ENCODE measurements at places on chromosomes 5 and 9.

GRCh38 chr5:131266370-131267060, 2.7 kb downstream of the CDC42SE2 start:
- no peak for DNase-seq

GRCh38 chr5:166992874-166993722, 1298.3 kb upstream of the WWC1 start:
- DNase-seq, result no peak

- no peak for DNase-seq
Observed at GRCh38 chr5:172973931-172974330, 9.6 kb upstream of the ATP6V0E1 start.

DNA sequence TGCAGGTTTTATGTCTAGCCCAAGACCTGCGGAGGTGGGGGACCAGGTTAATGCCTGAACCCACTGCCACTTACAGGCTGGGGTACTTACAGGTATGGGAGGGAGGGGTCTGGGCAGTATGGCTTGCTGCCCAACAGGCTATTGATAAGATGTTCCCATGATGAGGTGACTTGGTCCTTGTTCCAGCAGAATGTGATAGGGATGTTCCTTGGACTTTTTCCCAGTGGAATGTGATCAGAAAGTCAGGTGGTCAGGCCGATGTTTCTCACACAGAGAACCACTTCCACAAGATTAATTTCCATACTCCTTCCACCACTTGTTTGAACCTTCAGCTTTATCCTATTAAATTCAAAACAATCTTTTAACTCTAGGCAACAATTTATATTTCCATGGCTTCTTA, 27.0 kb upstream of the GPX3 start:
- DNase-seq, result no peak

DNA sequence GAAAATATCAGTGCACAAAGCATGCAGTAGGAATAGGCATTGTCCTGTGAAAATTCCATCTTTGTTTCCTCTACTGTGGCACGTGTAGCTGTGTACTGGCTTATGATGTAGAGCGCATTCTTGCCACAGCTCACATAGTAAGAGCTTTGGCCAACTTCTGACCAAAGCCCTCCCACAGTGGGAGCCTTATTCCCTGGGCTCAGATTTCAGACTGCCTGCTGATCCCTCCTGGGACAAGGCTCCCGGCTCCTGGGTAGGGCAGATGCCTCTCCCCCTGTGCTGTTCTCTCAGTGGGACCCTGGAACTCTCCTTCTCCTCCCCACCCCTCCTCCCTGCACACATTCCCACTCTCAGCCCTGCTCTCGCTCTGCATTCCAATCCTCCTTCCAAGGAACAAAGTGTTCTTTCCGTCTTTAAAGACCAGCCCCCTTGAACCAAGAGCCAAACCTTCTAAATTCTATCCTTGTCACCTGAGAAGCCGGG, 17.5 kb downstream of the LCP2 start:
- DNase-seq, result no peak

DNA sequence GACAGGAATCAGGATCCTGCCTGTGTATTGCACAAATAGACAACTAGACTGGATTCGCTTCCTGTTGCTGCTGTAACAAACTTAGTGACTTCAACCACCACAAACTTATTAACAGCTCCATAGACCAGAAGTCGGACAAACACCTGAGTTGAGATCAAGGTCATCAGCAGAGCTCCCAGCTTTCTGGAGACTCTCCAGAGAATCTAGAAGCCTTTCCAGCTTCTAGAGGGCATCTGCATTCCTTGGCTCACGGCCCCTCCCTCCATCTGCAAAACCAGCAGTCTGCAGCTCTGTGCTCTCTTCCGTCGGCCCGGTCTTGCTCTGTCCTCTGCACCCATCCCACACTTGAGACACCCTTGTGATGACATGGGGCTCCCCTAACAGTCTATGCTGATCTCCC, 99.1 kb downstream of the KCNT1 start:
- DNase-seq, result no peak

DNA sequence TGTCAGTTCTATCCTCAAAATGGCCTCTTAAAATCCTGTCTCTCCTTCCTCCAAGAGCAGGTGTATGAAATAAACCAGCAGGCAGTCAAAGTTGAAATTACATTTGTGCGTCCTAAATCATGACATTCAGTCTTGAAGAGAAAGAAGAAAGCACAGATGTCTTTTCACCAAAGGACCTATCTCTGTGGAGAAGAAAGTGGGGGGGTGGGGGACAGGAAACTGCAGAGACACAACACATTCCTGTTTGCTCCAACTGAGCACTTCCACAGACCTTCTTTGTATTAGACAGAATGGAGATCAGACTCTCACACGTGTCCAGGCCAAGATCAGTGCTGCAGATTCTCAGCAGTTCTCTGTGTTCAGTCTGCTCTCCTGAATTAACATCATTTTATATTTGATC, 471.9 kb upstream of the RGMB start:
- DNase-seq, result no peak

- DNase-seq, result no peak
Observed at GRCh38 chr5:62100201-62100600, 205.8 kb upstream of the KIF2A start.
